ENCODE measurements at places on chromosomes 1 and 21.
A peak's percentile ranks its signal among the peaks of the same experiment; 100 is the strongest.

- DNase-seq = peak; percentile 63
These were observed at the start of gene EFNA1 for GRCh38 chr1:155127105-155127966. Gene EFNA1, plus strand, starts transcription at chr1:155127876. Its CDS starts 102 bp downstream, at chr1:155127978.

GRCh38 chr1:46152016-46152415 lies 19.6 kb upstream of the PIK3R3 start:
- DNase-seq = no peak

DNA sequence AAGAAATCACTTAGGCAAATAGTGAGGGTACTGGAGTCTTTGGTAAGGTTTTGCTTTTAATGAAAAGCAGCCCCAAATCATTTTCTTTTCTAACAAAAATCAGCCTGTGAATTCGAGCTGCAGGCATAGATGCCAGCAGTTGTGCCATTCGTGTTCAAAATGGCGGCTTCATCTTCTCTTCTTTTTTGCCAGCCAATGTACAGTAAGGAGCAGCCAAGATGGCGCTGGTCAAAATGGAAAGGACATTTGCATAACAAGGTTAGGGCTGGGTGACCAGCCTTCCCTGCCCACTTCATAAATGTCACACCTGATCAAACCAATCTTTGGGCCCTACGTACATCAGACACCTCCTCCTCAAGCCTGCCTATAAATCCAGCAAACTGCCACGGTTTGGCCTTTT lies 100.2 kb upstream of the RGS1 start:
- no peak for DNase-seq

- DNase-seq = no peak
These were observed 175.7 kb downstream of the ZZZ3 start for GRCh38 chr1:77506771-77507170.

DNA sequence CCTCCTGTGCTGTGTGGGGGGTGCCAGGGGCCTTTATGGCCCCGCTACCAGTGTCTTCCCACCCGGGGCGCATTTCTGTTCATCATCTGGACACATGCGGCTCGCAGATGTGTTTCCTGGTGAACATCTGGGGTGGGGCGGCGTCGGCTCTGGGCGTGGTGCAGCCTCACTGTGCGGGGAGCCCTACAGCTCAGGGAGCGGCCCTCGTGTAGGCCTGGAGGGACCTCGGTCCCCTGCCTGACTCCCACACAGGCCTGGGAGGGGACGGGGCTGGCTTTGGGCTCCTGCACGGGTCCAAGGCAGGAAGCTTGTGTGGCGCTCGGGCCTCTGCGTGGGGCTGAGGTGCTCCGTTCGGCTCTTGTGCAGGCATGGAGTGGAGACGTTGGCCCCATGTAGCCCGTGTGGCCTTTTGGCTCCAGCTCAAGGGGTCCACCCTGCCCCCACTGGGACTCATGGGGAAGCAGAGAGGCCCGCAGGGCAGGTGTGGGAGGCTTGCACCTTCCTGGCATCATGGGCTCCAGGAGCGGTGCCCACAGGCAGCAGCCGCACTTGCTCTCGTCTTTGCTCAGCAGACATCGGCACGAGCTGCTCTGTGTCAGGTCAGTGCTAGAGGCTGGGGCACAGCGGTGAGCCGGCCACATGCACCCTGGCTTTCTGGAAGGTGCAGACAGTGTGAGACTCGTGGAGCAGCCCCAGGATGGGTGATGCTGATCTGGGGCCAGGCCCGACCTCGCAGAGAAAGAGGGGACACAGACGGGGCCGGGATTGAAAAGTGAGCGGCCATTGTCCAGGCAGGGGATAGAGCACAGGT lies 90.1 kb upstream of the ACTRT2 start:
- DNase-seq = no peak

DNA sequence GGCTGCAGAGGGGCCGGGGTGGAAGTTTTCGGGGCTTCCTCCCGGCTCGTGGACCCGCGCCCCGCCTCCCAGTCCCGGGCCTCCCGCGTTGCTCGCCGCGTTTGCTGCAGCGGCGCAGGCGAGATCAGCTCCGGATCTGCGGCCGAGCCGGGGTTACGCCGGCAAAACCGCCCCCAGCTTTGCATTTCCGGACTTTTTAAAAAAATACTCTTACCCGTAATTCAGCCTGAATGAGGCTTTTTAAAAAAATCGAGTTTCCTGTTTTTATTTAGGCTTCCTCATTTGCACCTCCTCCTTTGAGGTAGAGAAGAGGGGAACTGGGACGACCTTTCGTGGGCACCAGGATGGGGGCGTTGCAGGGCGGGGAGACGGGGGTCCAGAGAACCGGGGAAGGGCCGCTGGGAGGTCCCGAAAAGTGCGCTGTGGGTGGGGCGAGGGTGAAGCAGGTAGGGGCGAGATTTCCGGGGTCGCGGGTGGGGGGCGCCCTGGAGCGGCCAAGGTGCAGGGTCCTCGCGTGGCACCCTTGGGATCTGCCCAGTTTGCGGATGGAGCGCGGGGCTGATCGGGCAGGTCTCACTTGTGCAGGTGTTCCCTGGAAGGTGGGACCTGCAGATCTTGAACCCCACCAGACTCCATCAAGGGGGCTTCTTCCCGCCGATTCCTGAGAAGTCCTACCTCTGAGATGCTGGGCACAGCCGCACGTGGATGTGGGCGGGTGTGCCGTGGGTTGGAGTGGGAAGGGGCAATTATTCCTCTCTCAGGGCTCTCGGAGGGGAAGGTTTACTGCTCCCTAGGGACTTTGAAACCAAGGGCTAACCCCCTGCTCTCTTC lies 1.1 kb downstream of the PIK3CD start:
- DNase-seq = peak; percentile 52

GRCh38 chr1:11793819-11794218 lies 11.9 kb downstream of the MTHFR start:
- no peak for DNase-seq

DNA sequence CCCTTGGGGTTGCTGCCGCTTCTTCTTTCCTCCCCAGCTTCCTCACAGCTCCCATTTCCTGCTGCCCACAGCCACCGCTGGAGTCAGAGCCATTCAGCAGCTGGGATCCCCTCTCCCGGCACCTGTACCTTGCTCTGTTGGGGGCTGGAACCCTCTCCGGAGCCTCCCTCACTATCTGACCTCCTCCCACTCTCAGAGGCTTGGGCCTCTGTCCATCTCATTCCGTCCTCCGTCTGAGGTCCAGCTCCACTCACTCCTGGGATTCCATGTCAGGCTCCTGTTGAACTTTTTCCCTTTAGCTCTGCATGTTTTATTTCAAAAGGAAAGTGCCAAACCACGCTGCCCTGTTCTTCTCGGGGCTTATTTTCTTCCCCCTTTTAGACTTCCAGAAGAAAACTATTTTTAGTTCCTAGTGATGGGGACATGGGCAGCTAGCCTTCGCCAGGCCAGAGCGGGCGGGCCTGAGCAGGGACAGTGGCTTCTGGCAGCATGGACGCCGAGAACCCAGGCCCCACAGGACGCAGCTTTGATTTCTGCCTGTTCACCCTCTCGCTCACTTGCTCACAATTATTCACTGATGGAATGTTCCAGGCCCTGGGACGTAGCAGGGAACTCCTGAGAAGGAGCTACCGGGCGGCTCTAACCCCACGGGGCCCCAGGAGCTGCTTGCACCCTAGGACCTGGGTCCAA lies 79.2 kb downstream of the ARHGEF10L start:
- no peak for DNase-seq

DNA sequence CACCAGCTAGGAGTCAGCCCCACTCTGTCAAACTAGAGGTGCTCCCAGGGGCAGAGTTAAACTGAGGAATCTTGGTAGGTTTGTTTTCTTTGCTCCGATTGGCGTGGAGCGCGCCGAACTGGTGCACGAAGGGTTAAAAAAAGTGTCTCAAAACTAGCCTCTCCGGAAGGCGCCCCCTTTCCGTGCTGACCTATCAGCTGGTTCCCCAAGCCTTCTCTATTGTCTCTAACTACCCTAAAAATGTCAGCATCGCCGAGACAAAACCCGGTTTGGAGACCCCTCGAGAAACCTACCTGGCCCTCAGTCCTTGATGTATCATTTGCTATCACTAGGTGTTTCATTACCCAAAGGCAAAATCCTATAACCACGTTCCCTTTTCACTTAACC lies 2.2 kb downstream of the TGFB2 start:
- no peak for DNase-seq

DNA sequence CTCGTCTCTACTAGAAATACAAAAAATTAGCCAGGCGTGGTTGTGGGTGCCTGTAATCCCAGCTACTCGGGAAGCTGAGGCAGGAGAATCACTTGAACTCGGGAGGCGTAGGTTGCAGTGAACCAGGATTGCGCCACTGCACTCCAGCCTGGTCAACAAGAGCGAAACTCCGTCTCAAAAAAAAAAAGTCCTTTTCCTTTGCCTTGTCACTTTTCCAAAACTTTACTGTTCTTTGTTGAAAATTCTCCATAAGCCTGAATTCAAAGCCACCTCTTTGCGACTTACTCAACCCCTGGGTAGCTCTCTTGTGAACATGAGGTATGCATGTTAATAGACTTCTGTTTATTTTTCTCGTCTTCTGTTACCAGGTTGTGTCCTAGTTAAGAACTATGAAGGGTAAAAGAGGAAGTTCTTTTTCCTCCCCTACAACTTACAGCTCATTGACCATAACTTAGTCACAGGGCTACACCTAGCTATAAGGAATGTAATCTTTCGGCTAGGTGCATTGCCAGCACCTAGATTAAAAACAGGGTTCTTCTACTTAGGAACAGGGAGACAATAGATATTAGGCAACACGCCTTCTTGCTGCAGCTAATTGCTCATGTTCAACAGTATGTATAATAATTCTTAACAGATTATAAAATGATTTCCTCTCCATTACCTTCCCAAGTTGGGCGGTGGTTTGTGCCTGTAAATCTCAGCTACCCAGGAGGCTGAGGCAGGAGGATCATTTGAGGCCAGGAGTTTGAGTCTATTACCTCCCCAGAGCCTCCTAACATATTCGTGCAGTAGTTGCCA lies 40.9 kb downstream of the PTAFR start:
- no peak for DNase-seq

- DNase-seq = no peak
These were observed 14.0 kb downstream of the ZNF496 start for GRCh38 chr1:247317702-247318101.

DNA sequence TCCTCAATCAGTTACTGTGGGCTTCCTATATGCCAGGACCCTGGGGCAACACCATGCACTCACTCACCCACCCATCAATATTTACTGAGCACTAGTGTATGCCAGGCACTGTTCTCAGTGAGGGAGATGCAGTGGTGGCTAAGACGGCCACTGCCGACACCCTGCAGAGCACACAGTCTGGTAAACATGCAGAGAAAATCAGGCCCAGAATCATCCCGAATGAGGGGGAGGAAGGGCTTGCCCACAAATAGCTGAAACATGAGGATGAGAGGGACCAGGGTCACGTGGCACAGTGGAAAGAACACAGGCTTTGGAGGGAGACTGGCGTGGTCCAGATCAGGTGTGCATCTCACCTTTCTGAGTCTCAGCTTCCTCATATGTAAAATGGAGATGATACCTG lies 89.2 kb upstream of the IGSF21 start:
- DNase-seq = no peak

- no peak for DNase-seq
These were observed 1020.2 kb downstream of the TTLL7 start for GRCh38 chr1:82978461-82979324.

DNA sequence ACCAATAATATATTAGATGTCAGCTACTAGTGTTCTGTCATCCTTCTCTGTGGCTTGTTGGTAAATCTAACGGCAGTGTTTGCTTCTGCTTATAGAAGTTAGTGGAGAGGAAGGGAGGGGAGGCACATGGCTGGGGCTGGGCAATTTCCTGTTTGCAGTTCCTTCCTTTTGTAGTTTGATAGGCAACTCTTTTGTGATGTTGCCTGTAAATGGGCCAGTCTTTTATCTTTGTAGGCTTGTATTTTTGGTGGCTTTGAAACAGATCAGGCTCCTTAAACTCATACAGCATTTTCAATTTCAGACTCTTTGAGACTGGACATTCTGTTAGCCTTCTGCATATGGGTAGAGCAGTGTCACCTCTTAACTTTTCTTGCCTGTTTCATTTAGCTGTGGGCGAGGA lies 48.1 kb downstream of the CDC14A start:
- no peak for DNase-seq

GRCh38 chr1:6317098-6317760 lies 56.3 kb upstream of the GPR153 start:
- no peak for DNase-seq

DNA sequence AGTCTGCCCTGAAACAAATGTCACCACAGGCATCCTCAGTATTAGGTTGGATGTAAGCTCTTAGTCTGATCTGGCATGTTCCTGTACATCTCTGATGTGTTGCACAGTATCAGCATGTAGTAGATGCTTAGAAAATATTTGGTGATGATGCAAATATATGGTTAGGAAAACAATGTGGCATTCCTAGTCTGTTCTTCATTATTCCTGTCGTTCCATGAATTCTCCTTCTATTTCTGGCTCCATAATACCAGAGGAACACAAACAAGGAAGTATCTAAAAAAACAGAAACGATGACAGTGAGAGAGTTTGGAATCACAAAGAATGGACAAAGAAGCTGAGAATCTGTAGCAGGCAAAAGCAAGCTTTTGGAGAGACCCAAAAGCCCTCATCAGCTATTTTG lies 236.6 kb downstream of the HHAT start:
- no peak for DNase-seq

- DNase-seq = no peak
These were observed 3.7 kb downstream of the PGBD5 start for GRCh38 chr1:230422221-230422981.

- DNase-seq = no peak
These were observed 38.2 kb upstream of the ZNF124 start for GRCh38 chr1:247210062-247210375.

GRCh38 chr1:150156868-150157603 lies 7.3 kb downstream of the PLEKHO1 start:
- DNase-seq = no peak

- no peak for DNase-seq
These were observed 100.8 kb downstream of the C1orf21 start for GRCh38 chr1:184487531-184488193.

GRCh38 chr1:14871218-14871970 lies 272.9 kb downstream of the KAZN start:
- DNase-seq = no peak

DNA sequence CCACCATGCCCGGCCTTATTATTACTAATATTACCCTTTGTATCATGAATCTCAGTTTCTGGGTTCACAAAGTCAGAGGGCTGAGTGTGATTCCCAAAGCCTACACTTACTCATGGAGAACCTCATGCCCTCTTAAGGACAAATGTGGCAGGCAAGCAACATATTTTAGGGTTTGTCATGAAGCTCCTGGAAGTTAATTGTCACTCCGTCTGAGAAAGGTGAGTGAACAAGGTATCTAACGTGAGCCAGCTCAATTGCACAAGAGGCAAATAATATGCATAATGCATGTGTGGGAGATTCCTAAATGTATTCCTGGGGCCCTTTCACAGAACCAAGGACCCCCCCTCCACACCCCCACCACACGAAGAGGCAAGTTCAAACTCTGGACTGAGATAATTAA lies 10.1 kb upstream of the TIAM1 start:
- DNase-seq = no peak

GRCh38 chr1:14039582-14040430 lies 339.8 kb downstream of the PRDM2 start:
- no peak for DNase-seq

Measured in stimulated activated effector memory CD8-positive, alpha-beta T cell treated with anti-CD3 and anti-CD28 coated beads, Interleukin-12 subunit alpha, Interleukin-12 subunit beta, amount 100 ng/mL, for 72 hours (primary cell).